CD8-positive, alpha-beta memory T cell (primary cell): ENCODE measurements at places on chromosomes 11 and 22.

DNA sequence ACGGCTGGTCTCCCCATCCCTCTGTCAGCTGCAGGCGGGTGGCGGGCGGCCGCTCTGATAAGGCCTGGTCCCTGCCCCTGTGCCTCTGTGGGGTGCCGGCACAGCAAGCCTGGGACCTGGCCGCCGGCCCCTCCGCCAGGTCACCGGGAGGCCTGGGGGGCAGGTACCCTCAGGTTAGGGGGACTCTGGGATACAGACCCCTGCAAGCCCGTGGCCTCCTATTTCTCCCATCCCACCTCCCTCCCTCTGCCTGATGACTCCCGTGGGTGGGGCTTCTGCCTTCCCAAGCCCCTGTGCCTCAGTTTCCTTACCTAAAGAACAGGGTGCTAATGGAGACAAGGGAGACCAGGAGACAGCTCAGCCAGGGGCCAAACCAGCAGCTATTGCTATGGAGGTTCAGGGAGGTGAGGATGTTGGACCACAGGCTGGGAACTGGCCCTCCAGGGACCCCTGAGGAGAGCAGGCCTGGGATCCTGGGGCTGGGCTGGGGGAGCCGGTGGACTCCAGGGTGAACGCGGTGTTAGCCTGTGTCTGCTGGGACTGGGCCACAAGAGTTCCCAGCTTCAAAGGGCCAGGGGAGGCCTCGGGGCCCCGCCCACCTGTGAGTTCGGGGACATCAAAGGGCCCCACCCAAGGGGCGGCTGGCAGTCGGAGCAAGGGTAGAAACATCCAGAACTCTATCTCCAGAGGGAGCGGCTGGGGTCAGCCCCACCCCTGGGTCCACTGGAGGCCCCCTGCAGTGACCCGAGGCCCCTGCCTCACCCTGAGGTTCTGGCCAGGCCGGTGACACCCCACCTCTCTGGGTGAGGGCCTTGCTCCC lies 32.0 kb upstream of the TH start:
- H3K27ac ChIP-seq: no peak overlapping the region
- no peaks in the 10 kb centered on the region for H3K36me3 ChIP-seq
- H3K4me3 ChIP-seq: no peak overlapping the region
- H3K4me1 ChIP-seq: no peaks in the 10 kb centered on the region

DNA sequence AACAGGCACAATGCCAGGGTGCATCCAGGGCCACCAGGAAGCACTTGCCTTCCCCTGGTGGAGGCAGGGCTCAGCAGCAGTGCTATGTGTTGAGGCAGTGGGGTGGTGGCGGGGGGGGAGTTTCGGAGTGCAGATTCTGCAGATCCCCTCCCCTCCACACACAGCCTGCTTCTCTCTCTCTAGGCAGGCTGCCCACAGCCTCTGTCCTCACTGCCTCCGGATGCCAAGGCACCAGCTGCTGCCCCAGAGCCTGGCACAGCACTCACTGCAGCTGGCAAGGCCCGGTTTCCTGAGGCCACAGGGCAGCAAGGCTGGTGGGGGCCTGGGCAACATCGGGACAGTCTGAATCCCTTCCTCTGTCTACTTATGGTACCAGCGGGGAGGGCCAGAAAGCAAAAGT lies 35.8 kb downstream of the NRXN2 start:
- no peak overlapping the region for H3K4me3 ChIP-seq
- H3K4me1 ChIP-seq: peaks cover 9% of the 10 kb centered on the region
- no peak overlapping the region for H3K27ac ChIP-seq
- H3K36me3 ChIP-seq: no peaks in the 10 kb centered on the region
- DNase-seq: no peak

- no peak overlapping the region for H3K4me3 ChIP-seq
- H3K4me1 ChIP-seq: no peaks in the 10 kb centered on the region
- no peak for DNase-seq
- no peaks in the 10 kb centered on the region for H3K27me3 ChIP-seq
- H3K27ac ChIP-seq: no peak overlapping the region
Measured at GRCh38 chr22:31923747-31924146, 20.6 kb upstream of the YWHAH start.

DNA sequence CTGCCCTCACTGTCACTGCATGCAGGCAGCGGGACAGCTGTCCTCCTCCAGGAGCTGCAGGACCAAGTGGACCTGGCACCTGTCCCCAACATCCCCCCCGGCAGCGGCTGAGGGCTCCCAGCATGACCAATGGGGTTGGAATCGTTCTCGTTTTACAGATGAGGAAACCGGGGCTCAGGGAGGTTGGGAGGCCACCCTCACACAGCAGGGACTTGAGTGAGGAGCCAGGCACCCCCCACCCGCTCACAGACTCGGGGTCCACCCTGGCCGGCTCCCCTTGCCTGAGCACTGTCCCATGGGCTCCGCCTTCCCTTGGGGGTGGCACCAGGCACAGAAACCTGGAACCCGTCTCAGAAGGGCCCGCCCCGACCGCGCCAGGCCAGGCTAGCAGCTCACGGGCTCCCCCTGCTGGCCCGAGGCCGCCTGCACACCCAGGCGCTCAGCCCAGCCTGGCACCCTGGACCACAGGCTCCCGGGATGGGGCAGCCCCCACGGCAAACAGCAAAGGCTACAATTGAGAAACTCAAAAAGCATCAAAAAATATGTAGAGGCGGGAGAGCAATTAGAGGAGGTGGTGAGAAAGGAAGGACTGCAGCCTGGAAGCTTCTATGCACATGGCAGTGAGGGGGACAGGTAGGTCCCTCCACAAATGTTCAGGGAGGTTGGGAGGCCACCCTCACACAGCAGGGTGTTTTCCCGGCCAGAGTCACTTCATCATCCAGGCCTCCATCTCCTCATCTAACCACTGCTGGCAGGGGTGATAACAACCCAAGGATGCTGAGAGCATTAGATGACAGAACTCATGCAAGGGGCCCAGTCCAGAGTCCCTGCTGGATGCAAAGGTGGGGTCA lies 12.8 kb downstream of the MACROD1 start:
- no peak overlapping the region for H3K27ac ChIP-seq
- no peaks in the 10 kb centered on the region for H3K4me1 ChIP-seq
- H3K27me3 ChIP-seq: no peaks in the 10 kb centered on the region

DNA sequence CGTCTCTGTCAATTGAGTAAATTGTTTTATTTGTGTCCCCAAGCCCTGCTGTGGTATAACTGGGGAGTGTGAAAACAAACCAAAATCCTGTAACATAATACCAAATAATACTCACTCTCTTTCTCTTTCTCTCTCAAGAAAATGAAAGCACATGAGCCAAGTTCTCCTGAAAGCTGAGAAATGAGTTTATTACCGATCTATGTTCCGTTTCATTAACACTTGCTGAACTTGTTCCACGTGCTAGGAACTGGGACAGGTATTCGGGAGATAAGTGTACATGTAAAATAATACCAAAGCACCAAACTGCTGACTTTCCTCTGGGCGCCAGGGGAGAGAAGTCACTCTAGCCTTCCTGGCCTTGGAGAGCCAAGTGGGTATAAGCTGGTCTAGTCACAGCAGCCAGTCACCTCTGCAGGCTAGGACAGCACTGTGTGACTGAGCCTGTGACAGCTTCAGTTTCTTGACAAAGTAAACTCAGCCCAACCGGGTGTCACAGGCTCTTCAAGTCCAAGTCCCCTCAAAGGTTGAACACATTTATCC lies 23.1 kb downstream of the CD6 start:
- H3K27ac ChIP-seq: no peak overlapping the region
- H3K36me3 ChIP-seq: peaks cover 41% of the 10 kb centered on the region
- DNase-seq: no peak

DNA sequence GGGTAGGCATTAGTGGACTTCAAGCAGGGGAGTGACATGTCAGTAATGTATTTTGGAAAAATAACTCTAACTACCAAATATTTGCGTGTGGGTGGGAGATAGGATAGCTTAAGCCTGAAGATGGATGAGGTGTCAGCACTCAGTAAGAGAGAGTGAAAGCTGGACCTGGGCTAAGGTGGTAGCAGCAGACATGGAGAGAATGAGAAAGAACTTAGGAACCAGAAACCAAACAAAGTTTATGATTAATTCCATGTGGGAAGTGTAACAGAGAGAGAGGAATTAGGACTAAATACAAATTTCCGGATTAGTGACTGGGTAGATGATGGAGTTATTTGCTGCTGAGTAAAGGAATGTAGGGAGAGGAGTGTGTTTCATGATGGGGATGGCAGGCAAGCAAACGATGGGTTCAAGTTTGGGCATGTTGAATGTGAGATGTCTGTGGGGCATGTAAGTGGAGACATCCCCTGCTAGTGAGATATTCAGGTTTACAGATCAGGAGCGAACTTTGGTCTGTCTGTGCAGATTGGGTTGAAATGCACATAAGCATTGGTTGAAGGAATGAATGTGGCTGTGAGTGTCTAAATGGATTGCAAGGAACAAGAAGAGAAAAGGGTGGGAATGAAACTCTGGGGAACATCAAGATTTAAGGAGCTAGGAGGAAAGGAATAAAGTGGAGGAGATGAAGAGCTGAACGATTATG lies 185.6 kb upstream of the MTMR2 start:
- no peak for DNase-seq
- peaks cover 33% of the 10 kb centered on the region for H3K4me1 ChIP-seq
- H3K27ac ChIP-seq: no peak overlapping the region
- H3K4me3 ChIP-seq: no peak overlapping the region
- no peaks in the 10 kb centered on the region for H3K27me3 ChIP-seq
- no peaks in the 10 kb centered on the region for H3K36me3 ChIP-seq

- DNase-seq: no peak
- H3K36me3 ChIP-seq: no peaks in the 10 kb centered on the region
Measured at GRCh38 chr11:107696140-107696539, 15.7 kb downstream of the SLN start.

DNA sequence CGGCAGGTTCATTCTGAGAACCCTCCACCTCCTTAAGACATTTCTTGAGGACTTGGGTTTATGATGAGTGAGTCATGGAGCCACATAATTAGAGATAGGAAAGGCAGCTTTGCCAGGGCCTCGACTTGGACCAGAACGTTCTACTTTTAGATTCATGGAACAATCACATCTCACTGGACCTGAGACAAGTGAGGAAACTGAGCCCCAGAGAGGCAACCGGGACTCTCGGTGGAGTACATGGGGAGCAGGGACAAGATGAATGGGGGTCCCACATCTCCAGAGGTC lies 59.5 kb downstream of the LINC01488 start:
- no peaks in the 10 kb centered on the region for H3K27me3 ChIP-seq
- H3K27ac ChIP-seq: no peak overlapping the region
- H3K36me3 ChIP-seq: no peaks in the 10 kb centered on the region
- no peak for DNase-seq
- H3K4me3 ChIP-seq: no peak overlapping the region

- H3K36me3 ChIP-seq: no peaks in the 10 kb centered on the region
- peaks cover 25% of the 10 kb centered on the region for H3K4me1 ChIP-seq
- H3K4me3 ChIP-seq: peak overlapping the region; percentile 96
- peak overlapping the region; percentile 80 for H3K27ac ChIP-seq
- DNase-seq: no peak
Measured at GRCh38 chr11:66593303-66593635, 284 bp downstream of the CCS start.

- no peaks in the 10 kb centered on the region for H3K4me1 ChIP-seq
- no peak overlapping the region for H3K27ac ChIP-seq
- DNase-seq: no peak
- H3K27me3 ChIP-seq: no peaks in the 10 kb centered on the region
- no peak overlapping the region for H3K4me3 ChIP-seq
- no peaks in the 10 kb centered on the region for H3K36me3 ChIP-seq
Measured at GRCh38 chr22:27150544-27150941, 493.2 kb downstream of the MIAT start.

- no peak for DNase-seq
- no peaks in the 10 kb centered on the region for H3K36me3 ChIP-seq
- H3K27ac ChIP-seq: no peak overlapping the region
- H3K4me1 ChIP-seq: no peaks in the 10 kb centered on the region
- no peaks in the 10 kb centered on the region for H3K27me3 ChIP-seq
Measured at GRCh38 chr11:71178076-71178475, 74.3 kb downstream of the SHANK2 start.

DNA sequence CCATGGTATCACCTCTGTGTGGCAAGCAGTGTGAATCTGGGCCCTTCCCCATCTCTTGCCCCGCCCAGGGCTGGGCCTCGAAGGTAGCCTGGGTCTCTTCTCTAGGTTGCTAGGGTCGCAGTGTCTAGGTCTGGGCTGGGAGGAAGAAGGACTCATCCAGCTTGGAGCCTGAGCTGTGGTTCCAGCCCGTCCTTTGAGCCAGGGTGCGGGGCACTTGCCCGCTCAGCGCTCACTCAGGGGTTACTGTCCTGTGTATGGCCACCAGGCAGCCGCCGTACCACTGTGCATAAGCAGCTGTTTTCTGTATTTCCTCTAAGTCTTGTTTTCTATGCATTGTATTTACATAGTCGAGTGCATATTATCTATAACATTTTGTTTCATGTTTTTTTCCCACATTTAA lies 160.9 kb downstream of the TBC1D22A start:
- H3K27ac ChIP-seq: no peak overlapping the region
- H3K27me3 ChIP-seq: no peaks in the 10 kb centered on the region
- DNase-seq: no peak
- no peak overlapping the region for H3K4me3 ChIP-seq
- H3K36me3 ChIP-seq: peaks cover under 1% of the 10 kb centered on the region

DNA sequence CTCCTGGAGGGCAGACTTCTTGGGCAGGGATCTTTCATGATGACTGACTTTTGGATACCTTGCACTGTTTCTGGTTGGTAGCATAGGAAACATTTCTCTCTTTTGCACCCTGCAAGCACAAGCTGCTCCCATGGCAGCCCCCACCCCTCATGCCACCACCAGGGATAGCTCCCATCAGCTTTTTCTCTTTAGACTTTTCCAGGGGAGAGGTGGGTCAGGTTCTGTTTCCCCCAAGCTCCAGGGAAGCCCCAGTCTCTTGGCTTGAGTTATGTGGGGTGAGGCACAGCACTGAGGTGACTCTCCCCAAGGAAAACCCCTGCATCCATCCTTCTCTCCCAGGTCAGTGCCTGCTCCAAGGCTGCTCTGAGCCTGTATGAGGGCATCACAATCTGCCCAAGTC lies 22.5 kb downstream of the LRRC32 start:
- H3K27me3 ChIP-seq: no peaks in the 10 kb centered on the region
- H3K27ac ChIP-seq: no peak overlapping the region
- H3K36me3 ChIP-seq: no peaks in the 10 kb centered on the region
- no peak for DNase-seq
- H3K4me1 ChIP-seq: no peaks in the 10 kb centered on the region

DNA sequence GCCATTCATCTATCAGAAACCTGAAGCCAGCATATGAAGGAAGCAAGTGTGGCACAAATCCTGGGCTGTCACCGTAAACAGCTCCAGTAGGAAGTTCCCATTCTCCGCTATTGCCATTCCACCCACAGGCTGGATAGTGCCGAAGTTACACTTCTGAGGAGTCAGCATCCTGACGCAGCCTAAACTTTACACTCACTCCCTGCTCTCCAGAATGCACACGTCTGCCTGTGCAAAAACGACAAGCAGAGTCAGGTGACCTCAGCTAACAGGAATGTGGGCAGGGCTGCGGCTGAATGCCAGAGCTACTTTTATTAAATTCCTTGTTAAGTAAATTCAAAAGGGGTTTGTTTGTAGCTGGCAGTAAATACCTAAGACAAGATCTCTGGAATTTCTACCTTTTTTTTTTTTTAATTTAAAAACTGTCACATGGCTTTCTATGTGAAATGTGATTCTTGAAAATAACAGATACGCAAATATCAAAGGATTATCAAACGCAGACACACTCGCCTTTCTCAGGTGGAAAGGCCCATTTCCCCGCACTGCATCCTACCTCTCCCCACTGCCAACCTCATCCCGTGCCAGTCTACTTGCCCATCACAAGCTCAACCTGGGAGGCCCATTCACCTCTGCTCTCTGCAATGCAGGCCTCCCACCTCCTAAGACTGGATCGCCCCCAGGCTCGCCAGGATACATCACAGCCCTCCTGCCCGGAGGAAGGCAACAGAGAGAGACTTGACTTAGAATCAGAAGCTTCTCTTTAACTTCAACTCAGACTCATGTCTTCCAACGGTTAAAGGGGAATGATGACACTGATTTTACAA lies 33.5 kb downstream of the NFRKB start:
- no peaks in the 10 kb centered on the region for H3K27me3 ChIP-seq
- no peak overlapping the region for H3K4me3 ChIP-seq
- peaks cover 40% of the 10 kb centered on the region for H3K4me1 ChIP-seq
